Activated T-helper 1 cell treated with Interleukin-2 at 50 U/mL for 16 hours (primary cell): ENCODE measurements at places on chromosomes 2 and 18.

GRCh38 chr2:69544951-69545350 is 98.6 kb downstream of the AAK1 start:
- no peak for DNase-seq

GRCh38 chr2:79005216-79005615 is 20.3 kb upstream of the REG3G start:
- DNase-seq, result no peak

GRCh38 chr2:242030858-242031257 is 161.3 kb downstream of the RTP5 start:
- no peak for DNase-seq

DNA sequence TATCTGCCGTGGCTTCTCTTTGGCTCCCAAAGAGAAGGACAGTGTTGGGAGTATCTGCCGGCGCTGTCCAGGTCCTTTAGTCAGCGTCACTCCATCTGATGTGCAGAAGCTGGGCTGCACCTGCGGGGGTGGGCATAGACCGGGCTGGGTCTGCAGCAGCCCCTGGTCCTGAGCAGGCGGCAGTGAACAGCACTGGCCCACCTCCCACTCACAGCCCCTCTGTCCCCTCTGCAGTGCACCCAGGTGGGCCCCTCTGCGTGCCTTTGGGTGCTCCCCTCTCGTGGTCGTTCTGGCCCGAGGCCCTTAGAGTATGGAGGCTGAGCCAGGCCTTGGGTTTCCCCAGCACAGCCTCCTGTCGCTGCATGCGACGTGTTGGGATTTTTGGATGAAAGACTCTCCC is 95.7 kb downstream of the USP40 start:
- DNase-seq, result no peak

GRCh38 chr18:76960528-76961035 is 138.2 kb downstream of the ZNF236 start:
- no peak for DNase-seq

- DNase-seq, result no peak
Observed at GRCh38 chr2:57894381-57894780, 152.2 kb upstream of the VRK2 start.

- no peak for DNase-seq
Observed at GRCh38 chr2:70552501-70553333, 909 bp downstream of the TGFA start.

DNA sequence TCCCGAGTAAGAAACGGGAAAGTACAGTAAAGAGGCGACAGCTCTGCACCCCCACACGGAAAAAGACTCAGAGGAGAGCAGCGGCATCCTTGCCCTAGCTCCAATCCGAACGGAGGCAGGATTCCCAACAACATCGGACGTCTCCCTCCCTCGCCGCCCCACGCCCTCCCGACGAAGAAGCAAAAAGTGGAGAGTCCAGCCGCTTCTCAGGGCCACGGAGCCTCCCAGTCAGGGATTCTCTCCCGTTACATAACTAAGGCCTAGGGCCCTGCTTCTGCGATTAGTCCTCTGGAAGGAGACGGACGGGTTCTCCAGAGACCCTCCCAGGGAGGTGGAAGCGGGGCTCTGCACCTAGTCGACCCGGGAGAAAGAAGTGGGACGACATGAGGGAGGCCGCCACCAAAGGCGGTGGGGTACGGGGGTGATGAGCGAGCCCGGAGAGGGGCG is 587 bp downstream of the SUMO1 start:
- DNase-seq, result no peak

DNA sequence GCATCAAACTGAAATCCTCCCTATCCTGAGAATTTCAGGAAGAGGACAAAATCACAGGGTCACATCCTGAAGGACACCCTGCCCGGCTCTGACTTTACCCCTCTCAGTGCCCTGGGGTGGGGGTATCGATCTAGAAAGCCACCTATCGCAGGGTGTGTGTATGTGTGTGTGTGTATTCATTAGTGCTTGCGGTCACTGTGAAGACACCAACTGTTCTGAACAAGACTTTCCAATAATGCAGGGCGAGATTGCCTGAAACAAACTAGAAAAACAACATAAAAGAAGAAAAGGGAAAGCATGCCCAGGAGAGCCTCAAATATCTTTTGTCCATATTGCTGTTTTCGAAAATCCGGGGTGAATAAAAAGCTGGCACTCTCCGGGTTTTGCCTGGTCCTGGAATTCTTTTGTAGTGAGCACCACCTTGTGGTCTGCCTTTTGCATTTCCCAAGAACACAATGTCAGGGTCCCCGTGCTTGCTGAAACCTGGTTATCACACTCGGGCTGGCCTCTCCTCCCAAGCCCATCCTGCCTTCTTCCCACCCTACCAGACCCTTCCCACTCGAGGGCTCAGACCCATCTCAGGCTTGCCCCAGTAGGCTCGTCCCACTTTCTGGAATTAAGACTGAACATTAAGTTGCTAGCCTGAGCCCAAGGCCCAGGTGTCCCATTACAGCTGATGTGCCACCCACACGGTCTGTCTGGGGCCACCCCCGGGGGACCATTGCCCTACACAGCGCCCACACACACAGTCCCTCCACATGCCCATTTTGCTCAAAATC is 25.0 kb upstream of the COPS8 start:
- no peak for DNase-seq

GRCh38 chr2:135005753-135006152 is 41.5 kb downstream of the MAP3K19 start:
- DNase-seq, result no peak

DNA sequence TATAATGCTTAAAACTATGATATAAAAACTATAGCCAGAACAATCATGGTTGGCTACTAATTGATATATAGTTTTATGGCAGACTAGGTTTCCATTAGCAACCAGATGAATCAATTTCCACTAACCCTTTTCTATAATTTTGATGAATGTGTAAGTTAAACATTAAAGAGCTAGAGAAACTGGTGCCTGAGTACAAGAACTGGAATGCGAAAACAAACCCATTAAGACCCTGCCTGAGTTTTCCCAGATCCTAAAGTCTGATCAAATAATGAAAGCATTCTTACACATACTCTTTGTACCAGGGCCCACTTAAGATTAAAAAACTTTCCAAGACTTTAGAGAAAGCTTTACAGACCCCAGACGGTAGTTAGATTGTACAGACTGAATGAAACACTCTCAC is 21.3 kb downstream of the MRPL19 start:
- no peak for DNase-seq
